Endodermal cell (in vitro differentiated cells): ENCODE measurements at places on chromosomes 3 and 15.

DNA sequence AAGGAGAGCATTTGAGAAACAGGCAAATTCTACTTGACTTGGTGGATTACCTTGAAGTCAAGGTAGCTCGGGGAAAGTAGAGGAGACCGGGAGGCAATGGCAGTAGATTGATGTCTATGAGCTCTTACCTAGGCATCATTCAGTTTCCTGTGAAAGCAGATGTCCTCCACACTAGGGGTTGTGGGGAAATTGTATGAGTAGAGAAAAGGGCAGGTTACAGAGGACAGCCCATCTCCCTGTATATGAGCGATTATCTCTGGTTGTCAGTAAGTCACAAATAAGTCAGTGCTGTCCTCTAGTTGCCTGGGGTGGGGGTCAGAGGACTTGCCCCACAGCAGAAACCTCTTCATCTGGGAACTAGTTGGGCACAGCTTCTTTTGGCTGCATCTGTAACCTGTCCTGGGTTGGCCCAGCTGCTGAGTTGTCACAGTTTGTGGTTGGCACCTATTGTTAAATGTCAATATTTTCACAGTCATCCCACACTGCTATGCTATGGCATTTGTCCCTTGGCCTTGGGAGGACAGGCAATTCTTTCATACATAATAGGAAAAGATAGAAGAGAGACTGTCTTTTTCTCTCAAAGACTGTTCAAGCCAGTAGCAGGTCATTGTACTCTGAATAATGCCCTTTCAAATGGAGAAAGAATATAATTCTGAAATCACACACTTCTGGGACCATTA, 53.6 kb upstream of the LRRFIP2 start:
- DNase-seq: no peak

GRCh38 chr3:125083776-125084175, 28.0 kb upstream of the HEG1 start:
- DNase-seq: no peak

DNA sequence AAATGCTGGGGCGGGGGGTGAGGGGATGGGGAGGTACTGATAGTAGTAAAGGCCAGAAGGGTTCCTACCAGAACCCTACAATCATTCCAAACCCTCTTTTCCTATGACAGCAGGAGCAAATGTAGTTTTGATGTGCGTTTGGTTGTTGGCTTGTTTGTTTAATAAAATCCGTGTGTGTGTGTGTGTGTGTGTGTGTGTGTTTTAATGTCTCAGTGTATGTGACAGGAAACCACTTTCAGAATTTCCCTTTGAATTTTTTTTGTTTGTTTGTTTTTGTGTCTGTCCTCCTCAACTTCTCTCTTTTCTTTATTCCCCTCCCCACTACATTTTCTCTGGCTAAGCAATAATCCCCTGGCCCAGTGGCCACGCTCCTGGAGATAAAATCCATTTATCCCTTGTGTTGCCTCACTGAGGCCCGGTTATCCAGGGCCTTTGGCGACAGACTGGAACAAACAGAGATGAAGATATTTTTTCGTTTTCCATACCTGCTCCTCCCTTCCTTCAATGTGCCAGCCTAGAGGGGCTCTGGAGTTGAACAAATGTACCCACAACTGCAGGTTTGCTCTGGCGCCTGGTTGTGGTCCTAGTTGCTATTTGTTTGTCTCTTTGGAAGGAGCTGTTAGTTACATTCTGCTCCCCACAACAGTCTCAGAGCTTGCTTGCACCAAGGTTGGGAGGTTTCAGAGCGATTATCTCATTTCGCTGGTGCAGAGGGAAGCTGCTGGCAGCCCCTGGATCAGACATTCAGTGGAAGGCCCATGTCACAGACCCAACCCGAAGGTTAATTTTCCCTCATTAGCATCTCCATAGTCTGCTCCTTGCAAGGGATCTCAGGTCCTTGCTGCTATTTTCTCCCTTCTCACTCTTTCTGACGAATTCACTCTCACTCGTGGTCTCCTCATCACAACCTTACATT, 17.9 kb downstream of the NR2F2 start:
- peak; percentile 53 for DNase-seq

- no peak for DNase-seq
Measured at GRCh38 chr3:162354356-162354755, 857.7 kb downstream of the OTOL1 start.

DNA sequence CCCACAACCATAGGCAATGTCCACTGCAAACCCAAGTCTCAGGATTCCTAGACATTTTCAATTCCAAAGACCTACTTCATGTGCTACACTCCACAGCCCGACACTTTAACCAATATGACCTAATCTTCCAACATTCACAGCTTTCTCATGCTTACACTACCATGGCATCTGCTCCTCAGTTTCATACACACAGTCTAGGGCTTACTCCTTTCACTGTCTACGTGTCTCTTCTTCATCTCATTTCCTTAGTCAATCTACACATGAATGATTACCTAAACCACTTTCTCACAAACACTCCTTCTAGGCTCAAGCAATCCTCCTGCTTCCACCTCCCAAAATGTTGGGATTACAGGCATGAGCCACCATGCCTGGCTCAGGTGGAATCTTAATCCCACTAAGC, 106.3 kb downstream of the STAG1 start:
- no peak for DNase-seq

DNA sequence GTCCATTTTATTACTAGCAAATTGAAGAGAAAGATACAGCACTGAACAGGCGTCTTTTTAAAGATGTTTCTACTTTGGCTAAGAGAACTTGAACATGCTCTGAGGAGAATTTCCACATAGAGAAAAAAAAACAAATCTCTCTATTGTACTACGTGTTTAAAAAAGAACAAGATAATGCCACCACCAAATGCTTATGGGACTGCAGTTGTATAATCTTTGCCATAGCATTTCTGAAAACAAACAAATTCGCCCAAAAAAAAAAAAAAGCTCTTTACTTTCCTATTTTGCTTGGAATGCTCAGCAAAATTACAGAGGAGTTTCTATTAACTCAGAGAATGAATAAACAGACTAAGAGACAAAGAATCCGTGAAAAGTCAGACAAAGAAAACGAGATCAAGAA, 114.2 kb downstream of the CNTN3 start:
- no peak for DNase-seq

DNA sequence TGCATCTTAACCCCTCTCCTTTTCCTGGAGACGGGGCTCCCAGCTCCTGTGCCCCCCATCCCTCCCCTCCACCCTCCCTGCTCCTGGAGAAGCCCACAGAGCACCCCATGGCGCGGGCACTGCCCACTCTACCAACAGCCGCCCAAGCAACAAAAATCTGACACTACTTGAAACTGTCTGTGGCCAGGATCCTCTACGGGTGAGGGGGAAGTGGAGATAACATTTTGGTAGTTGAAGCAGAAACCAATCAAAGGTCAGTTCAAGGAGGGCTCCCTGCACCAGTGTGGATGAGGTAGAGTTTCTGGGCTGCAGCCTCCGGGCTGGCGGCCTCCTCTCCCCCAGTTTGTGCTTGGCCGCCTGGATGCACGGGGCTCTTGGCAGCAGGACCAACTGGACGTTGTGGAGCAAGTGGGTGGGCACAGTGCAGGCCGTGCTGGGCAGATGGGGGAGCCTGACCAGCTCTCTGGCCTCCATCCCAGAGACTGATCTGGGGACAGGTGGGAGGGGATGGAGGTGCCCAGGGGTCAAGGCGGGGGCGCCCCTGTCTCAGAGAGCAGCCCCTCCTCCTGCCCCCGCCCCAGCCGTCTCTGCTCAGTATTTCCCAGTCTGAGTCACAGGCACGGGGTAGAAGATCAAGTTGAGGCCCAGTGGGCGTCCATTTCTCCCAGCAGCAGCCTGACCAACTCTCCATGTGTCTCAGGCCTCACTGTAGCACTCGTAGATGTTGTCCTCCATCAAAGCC, 12.8 kb downstream of the H1-8 start:
- no peak for DNase-seq
